Astrocyte of the spinal cord (primary cell): ENCODE measurements at places on chromosomes 4 and X.

- DNase-seq = no peak
Measured at GRCh38 chr4:137955595-137955994, 286.6 kb downstream of the SLC7A11 start.

GRCh38 chr4:16598597-16599206, 299.7 kb downstream of the LDB2 start:
- DNase-seq = no peak

- no peak for DNase-seq
Measured at GRCh38 chrX:44344194-44344593, 722 bp upstream of the EFHC2 start.

GRCh38 chr4:168751263-168752225, 254.7 kb downstream of the PALLD start:
- DNase-seq = peak; percentile 81
